ENCODE measurements at places on chromosomes 3 and 15.

DNA sequence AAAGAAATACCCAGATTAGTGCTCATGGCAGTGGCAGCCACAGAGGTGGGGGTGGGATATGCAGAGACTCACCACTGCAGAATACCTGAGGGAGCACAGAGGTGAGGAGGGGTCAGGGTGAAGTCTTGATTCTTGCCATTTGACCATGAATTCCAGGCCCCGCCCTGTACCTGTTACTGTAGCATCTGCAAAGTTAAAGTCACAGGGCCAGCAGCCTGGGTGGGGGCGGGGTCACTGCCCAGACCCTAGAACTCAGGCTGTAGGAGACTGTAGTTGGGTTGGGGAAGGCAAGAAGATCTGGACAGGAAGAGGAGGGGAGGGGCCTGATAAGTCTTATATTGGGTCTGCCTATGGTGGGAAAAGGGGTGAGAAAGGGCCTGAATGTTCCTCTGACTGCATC, 14.5 kb downstream of the CCDC71 start:
- no peak for DNase-seq

DNA sequence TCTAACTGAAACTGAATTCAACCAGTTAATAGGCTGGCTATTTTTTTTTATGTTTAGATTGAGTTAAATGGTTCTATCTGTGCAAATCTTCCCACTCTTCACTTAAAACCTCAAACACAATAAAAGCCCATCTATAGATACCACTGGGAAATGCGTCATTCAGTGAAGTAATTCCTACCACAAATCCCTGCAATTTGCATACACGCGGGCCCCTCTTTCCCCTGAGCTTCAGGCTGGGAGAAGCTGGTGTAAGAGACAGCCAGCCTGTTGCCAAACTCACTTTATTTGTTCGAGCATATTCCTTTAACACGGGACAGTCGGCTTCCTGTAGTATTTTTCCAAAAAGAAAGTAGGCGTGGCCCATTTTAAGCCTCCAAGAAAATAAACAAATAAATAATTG, 26.0 kb upstream of the MCTP2 start:
- DNase-seq, result no peak

- no peak for DNase-seq
Measured at GRCh38 chr3:142857056-142857455, 31.8 kb downstream of the PCOLCE2 start.

GRCh38 chr3:149638228-149639092, 19.4 kb downstream of the WWTR1 start:
- DNase-seq, result peak; percentile 30

GRCh38 chr3:195009616-195010015, 261.3 kb downstream of the XXYLT1 start:
- no peak for DNase-seq

DNA sequence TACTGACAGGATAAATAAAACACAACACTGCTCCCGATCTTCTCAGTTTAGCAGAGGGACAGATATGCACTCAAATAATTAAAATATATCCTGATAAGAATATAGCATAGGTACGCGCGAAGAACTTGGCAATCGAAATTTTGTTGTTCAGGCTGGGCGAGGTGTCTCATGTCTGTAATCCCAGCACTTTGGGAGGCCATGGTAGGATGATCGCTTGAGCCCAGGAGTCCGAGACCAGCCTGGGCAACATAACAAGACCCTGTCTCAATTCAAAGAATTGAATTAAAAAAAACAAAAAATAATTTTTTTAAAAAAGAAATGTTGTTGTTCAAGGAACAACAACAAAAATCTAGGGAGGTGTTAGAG, 7.6 kb downstream of the B2M start:
- no peak for DNase-seq

Data from retina (tissue), 1 donor.